Upper lobe of left lung (tissue), 6 donors: ENCODE measurements at places on chromosomes 2 and 18. TPM values are rescaled to one million over a fixed set of nuclear protein-coding genes. Genes with fewer than 3 reads are reported as not detected.

The XIRP2 gene
- not detected for total RNA-seq

GRCh38 chr18:35511428-35511827 lies 13.7 kb upstream of the INO80C start:
- no peak for DNase-seq

- no peak for DNase-seq
These were observed 496.7 kb downstream of the EIPR1 start for GRCh38 chr2:2880938-2881337.

- no peak for DNase-seq
These were observed 435 bp downstream of the IFT172 start for GRCh38 chr2:27489118-27489497.

DNA sequence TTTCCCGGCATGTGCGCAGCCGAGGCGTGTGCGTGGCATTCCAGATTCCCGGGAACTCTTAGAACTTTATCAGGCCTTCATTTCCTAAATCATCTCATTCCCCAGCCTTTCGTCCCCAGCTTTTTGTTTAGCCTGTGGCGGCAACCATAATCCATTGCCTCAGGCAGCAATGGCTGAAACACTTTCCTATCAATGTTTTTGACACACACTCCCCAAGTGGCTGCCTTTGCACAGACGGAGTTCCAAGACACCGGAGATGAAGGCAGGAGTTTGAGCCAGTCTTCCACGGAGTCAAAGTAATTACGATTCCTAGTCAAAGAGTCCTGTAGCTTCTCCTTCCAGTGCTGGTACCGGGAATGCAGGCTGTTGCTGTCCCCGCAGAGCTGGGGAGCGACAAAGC lies 64.8 kb downstream of the KCNG2 start:
- DNase-seq = no peak

GRCh38 chr2:80311304-80311703 lies 6.8 kb upstream of the LRRTM1 start:
- no peak for DNase-seq
